Dermis blood vessel endothelial cell (primary cell): ENCODE measurements at places on chromosomes 6 and 20. TPM values are rescaled to one million over a fixed set of nuclear protein-coding genes. Genes with fewer than 3 reads are reported as not detected.

- no peak for DNase-seq
These were observed 28.1 kb upstream of the BMP7 start for GRCh38 chr20:57294550-57294949.

DNA sequence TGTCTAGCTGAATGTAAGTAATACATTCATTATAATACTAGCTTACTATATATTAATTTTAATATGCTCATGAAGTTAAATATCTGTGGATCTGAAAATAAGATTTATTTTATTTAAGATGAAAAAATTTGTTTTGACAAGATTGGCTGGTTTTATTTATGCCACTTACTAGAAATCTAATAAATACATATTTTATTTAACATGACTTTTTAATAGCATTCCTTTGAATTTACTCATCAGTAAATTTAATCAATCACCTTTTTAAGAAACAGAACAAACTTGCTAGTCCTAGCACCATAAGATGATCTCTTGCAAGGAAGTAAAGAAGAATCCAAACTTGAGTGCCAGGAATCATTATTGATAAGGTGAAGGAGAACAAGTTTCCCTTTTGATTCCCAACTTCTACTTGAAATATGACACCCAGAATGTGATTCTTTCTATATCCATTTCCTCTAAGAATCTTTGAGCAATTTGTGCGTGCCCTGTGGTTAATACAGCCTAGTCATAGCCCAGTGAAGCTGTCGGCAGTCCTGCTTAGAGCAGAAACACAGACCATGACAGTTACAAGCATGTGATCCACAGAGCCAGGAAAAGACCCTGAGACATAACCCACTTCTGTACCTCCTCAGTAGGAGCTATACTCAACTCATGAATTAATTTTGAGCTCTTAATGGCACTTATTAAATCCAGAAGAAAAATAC, 282.3 kb upstream of the QKI start:
- DNase-seq = no peak

DNA sequence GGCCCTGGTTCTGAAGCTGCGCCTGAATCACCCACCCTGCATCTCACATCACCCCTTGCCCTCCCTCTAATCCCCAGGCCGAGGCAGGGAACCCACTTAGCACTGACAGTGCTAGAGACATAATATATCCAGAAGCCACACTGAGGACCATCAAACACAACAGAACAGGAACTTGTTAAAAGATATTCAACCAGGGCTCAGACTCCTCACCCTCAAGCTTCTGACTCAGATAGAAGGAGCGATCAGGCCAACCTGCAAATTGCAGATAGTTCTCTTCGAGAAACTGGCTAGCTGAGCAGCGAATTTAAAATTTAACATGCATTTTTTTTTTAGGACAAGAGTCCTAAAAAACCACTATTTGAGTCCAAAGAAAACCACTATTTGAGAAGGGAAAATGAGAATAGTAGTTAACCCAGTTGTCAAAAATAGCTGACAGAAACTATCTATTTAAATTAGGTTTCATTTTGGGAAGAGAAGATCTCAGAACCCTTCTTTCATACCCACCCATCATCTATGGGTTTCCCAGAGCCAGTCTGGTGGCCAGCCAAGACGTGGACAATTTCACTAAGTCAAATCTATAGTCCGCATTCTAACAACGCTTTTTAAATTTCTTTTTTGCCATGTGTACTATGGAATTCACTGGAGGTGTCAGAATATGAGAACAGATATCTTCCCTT, 95.6 kb downstream of the OPRM1 start:
- no peak for DNase-seq

DNA sequence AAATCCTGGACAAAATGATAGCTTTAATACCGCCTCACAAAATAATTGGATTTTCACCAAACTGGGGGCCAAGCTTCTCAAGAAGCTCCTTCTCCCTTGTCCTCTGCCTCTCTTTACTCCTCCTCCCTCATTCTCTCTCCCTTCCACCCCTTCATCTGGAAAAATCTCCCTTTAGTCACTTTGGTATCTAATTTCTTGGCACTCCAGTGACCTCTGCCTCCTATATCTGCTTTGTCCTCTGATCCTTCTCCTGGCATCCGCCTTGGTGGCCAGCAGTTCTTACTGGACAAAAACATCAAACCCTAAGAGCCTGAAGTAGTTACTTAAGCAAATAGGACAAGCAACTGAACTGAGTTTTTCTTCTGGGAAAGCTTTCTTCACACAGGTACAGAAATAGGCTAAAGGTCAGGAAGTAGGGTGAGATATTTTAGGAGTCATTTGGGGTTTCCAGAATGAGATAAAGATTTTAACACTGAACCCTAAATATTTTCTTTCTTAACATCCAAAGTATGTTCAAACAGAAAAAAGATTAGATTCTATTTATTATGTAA, 220.7 kb downstream of the ARHGAP18 start:
- no peak for DNase-seq

DNA sequence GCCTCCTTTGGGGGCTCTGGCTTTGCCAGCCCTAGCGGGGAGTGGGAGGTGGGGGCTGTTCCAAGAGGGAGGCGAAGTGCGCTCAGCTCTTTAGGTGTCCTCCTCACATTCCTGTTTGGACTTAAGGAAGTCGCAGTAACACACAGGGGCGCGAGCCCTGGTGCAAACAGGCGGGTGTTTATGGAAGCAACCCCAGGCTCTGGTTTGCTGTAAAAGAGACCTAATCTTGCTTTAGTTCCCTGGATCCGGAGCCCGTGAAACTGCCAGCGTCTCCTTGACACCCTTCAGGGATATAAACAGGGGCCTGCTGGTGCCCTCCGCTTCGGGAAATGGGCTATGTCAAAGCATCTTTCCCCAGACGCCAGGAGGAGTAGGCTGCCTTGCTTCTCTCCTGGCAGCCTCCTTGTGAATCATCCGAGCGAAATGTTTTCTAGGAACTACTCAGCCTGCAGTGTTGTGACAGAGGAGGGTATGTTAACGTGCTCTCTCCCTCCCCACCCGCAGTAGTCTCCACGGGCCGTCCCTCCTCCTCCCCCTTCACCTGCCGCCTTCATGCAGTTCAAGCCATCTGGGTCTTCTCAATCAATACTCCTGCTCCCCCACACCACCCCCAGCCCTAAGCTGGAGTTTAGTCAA, 168.0 kb upstream of the LRFN2 start:
- no peak for DNase-seq

DNA sequence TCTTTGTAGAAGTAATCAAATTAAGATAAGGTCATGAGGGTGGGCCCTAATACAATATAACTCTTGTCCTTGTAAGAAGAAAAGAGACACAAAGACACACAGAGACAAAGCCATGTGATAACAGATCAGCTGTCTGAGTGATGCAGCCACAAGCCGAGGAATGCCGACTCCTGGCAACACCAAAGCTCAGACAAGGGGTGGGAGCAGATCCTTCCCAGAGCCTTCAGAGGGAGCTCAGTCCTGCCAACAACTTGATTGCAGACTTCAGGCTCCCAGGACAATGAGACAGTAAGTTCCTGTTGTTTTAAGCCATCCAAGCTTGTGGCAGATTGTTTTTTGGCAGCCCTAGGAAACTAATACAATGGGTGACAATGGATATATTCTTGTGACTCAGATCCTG, 325.0 kb upstream of the AGPAT4 start:
- DNase-seq = peak; percentile 2

- DNase-seq = no peak
These were observed 36.9 kb downstream of the KCNQ2 start for GRCh38 chr20:63435552-63435951.

DNA sequence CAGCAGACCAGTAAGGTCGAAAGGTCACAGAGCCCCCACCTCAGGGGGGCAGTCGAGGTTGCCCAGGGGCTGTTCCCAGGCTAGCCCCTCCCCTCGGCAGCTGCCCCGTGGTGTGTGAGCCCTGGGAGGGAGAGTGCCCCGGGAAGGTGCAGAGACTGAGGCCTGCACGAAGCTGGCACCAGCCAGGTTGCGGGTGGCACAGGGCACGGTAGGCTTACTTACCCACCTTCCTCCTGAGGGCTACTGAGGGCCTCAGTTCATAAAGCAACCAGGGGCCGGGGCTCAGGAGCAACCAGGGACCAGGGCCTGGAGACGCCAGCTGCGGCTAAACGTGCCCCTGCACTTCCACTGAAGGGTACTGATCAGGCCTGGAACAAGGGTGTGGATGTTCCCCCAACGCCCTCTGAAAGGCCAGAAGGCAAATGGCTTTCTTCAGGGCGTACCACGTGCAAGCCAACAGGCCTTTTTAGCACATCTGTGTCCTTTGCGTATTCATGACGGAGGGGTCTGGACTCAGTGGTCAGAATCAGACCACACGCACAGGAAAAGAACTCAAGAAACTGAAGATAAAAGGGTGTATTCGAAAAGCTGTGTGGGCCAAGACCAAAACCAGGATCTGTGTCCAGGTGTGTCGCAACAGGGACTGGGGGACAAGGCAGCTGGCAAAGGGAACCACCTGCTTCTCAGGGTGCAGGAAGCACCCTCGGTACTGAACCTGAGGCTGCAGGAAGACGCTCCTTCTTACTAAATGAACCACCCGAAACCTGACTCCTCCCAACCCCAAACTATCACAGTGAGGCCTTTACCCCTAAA, 24.5 kb upstream of the TCFL5 start:
- no peak for DNase-seq

GRCh38 chr6:42746463-42747391, 824 bp upstream of the TBCC start:
- peak; percentile 92 for DNase-seq

GRCh38 chr6:77415706-77416105, 47.6 kb downstream of the HTR1B start:
- no peak for DNase-seq

DNA sequence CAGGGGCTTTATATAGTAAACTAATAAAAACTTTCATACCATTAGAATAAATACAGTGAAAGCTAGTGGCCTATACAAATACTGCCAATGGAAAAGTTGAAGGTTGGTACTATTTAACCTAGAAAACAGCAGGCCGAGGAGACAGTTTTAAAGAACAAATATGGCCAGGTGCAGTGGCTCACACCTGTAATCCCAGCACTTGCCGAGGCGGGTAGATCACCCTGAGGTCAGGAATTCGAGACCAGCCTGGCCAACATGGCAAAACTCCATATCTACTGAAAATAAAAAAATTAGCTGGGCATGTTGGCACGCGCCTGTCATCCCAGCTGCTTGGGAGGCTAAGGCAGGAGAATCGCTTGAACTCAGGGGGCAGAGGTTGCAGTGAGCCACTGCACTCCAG, 24.8 kb downstream of the GLYATL3 start:
- DNase-seq = no peak

DNA sequence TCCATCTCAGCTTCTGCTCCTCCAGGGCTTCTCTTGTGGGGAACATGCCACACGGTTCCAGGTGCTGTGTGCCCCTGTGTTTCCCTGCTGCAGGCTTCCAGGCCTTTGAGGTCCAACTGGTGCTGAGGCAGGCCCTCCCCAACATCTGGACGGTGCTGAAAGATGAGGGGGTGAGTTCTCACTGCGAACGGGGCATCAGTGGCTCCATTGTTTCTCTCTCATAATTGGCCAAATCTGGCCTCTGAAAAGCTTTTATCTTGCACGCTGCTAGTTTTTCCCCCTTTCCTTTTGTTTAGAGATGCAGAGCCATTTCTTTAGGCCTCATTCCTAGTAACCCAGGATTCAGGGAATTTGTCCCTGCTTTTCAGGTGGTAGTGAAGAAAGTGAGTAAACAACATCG, 8.6 kb downstream of the PNLDC1 start:
- no peak for DNase-seq

DNA sequence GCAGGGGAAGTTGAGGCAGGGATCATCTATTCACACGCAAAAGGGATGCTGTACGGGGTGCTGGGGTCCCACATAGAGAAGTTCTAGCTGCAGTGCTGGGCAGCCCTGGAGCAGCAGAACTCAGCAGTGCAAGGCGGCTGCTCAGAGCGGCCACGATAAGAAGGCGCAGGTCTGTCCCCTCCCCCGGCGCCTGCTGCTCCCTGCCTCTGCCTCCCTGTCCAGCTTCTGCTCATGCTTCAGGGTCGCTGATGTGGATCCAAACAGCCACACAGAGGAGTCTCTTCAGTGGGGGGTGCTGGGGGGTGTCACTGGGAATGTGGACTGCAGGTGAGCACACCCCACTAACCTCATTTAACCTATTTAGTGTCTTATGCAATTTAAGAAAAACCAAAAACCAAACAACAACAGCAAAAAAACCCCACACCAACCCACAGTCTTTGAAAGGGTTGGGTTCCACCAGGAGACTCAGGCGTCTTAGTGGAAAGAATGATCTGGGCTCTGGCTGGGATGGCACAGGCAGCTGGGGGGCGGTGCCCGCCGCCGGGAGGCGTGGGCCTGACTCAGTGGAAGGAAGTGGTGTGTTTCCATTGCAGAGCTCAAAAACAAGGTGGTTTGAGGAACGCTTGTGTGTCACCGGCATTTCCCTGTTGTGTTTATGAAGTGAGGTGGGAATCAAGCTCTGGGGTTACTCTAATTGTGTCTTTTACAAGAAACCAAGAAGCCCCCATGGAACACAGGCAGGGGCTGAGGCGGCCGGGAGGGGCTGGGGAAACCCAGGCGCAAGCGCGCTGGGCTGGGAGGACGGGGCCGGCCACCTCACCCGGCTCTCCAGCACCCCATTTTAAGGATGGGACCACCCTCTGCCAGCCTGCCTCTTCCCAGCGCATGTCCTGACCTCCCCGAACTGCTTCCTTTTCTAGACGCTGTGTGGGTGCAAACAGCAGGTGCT, 55.1 kb downstream of the IRF4 start:
- peak; percentile 39 for DNase-seq

The SYCP2L gene
- 0.17 TPM in 1 of 2 replicates, not detected in the other for total RNA-seq

The HLA-DRB1 gene
- 0.17 TPM in 1 of 2 replicates, not detected in the other for total RNA-seq

The C20orf144 gene
- 0.05 TPM in 1 of 2 replicates, not detected in the other for total RNA-seq

The ETV7 gene
- total RNA-seq = 0.09 and 0.17 TPM in 2 replicates

The CFB gene
- total RNA-seq = 1.6 and 2.0 TPM in 2 replicates

The JPH2 gene
- 0.09 and 0.17 TPM in 2 replicates for total RNA-seq

The MLN gene
- total RNA-seq = not detected in 2 replicates
